Tongue (tissue), 3 donors: ENCODE measurements at places on chromosomes 12 and 14.
A peak's percentile ranks its signal among the peaks of the same experiment; 100 is the strongest.

DNA sequence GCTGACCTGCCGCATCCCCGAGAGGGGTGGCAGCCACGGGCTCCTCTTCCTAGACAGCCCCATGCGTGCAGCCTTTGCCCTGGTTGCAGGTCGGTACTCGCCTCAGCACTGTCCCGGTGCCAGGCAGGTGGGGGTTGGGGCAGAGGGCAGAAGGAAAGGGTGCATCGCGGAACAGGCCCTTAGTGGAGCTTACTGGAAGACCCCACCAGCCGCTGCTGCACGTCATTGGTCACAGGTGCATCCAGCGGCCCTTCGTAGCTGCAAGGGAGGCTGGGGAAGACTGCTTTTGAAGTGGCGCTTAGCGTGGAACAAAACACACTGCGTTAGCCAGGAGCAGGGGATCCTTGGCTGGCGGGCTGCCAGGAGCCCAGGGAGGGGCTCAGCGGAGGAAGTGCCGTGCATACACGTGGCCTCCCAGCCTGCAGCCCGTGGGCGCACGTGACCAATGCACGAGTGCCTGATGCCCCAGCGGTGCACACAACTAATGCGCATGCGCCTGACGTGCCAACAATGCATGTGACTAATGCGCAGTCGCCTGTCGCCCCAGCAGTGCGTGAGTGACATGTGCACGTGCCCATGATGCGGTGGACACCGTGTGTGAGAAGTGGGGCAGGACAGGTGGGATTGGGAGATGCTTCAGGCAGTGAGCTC lies 5.0 kb upstream of the EP400 start:
- no peak for DNase-seq

- DNase-seq, result no peak
Observed at GRCh38 chr12:113867258-113867657, 98.9 kb downstream of the RBM19 start.

DNA sequence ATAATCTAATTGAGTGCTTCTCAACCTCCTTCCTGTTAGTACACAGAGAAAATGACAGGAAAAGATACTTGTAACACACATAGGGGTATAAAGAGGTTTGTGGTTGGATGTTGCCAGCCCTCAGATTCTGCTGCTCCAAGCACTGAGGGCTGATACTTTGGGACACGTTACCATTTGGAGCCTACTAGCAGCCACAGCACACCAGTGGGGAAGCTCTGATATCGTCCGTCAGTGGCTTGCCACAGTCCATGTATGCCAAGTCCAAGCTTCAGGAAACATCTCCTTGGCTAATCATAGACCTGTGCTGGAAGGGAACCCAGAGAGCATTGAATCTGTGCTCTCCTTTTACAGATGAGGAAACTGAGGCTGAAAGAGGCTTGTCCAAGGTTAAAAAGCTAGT lies 22.3 kb downstream of the B4GALNT3 start:
- no peak for DNase-seq

- peak; percentile 96 for DNase-seq
Observed at GRCh38 chr12:53052419-53053217, 2.8 kb downstream of the TNS2 start.

DNA sequence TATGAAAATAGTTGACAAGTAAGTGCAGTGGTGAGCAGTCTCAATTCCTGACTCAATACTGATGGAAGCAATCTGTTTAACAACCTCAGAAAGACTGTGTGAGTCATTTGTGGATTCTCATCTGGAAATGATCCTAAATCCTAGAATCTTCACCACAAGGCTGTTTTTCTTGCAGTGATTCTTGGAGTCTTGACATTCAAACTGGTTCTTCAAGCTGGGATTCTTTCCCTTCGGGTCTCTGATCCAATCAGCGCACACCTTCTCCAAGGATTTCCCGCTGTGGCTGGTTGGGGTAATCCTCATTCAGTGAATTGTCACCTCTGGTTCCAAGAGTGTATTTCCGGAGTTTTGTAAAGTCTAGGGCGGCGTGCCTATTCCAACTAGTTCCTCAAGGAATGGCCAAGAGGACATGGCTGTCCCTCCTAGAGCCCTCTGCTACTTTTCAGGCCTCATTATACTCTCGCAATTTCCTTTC lies 37.7 kb upstream of the FOXJ2 start:
- DNase-seq, result no peak

GRCh38 chr12:105279460-105280056 lies 43.6 kb upstream of the APPL2 start:
- DNase-seq, result peak; percentile 36

DNA sequence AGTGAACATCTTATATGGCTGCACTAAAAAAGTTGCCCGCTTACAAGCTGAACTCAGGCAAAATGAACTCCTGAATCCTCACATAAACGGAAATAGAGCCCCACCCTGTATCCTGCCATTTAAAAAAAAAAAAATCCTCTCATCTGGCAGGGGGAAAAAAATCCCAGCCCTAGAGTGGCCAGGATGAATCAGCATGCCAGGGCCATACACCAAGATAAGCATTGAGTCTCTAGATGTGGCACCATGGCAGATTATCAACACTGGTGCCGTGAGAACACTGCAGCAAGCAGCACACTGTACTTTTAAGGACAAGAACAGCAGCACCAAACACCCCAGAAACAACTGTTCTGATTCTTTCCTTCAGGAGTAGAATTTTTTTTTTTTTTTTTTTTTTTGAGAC lies 65.5 kb downstream of the RASSF3 start:
- no peak for DNase-seq

- DNase-seq, result no peak
Observed at GRCh38 chr12:113056631-113057488, at the start of gene DTX1. TSS of gene DTX1 (plus strand) at chr12:113056730. CDS start at chr12:113058193, 1,463 bp downstream.

DNA sequence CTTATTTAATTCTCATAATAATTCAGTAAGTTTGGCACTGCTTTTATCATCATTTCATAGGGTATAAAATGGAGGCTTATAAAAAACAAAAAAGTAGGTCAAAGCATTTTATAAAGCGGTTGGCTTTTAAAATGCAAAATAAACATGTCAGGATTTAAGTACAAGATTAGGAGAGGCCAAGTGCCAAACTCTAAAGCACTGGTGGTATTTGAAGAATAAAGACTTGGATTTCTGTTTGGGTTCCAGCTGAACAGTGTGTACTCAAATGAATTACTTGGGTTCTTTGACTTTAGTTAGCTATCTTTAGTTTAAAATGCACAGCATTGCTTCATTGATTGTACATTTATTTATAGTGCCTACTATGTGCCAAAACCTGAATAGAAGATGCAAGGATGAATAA lies 966.6 kb upstream of the SEL1L start:
- no peak for DNase-seq

- no peak for DNase-seq
Observed at GRCh38 chr12:23941780-23942179, 7.7 kb downstream of the SOX5 start.

- no peak for DNase-seq
Observed at GRCh38 chr12:31599053-31599452, 8.1 kb upstream of the DENND5B start.

GRCh38 chr12:123748661-123749060 lies 13.4 kb upstream of the DNAH10 start:
- no peak for DNase-seq

GRCh38 chr12:94560431-94561221 lies 89.7 kb downstream of the TMCC3 start:
- peak; percentile 59 for DNase-seq

GRCh38 chr12:91370086-91370868 lies 187.7 kb upstream of the DCN start:
- no peak for DNase-seq

- no peak for DNase-seq
Observed at GRCh38 chr12:132797820-132798570, 30.7 kb downstream of the GOLGA3 start.

DNA sequence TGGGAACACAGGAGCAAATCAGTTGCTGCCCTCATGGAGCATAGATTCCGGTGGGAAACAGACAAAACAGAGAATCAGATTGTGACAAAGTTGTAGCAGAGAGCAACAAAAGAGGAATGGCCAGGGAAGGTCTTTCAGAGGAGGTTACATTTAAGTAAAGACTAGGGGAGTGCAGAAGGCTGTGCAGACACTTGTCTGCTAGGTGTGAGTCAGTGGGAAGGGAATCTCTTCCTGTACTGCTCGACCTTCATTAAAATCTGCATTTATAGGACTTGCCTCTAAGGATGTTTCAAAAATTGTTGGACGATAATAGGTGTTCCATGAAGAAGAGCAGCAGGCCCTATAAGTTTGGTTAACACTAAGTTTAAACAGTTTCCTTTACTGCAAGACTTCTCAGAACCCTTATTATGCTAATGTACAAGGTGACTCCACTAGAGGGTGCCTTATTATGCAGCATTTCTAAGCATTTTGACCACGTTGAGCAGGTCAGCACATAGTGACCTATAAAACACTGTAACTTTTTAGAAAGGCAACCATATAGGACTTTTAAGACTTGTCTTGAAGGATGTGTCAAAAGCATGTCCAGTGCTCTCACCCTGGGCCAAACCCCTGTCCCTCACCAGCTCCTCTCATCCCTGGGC lies 91.8 kb upstream of the RIC8B start:
- no peak for DNase-seq

DNA sequence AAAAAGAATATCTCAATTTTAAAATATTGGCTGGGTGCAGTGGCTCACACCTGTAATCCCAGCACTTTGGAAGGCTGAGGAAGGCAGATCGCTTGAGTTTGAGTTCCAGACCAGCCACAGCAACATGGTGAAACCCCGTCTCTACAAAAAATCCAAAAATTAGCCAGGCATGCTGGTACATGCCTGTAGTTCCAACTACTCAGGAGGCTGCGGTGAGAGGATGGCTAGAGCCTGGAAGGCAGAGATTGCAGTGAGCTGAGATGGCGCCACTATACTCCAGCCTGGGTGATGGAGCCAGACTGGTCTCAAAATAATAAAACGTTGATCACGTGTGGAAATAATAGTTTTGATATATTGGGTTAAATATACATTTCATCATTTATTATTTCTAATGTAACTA lies 5.7 kb downstream of the MTRFR start:
- no peak for DNase-seq

- DNase-seq, result peak; percentile 61
Observed at GRCh38 chr14:32608857-32609256, 279.8 kb downstream of the AKAP6 start.

- no peak for DNase-seq
Observed at GRCh38 chr14:102187044-102187443, 47.3 kb downstream of the WDR20 start.

DNA sequence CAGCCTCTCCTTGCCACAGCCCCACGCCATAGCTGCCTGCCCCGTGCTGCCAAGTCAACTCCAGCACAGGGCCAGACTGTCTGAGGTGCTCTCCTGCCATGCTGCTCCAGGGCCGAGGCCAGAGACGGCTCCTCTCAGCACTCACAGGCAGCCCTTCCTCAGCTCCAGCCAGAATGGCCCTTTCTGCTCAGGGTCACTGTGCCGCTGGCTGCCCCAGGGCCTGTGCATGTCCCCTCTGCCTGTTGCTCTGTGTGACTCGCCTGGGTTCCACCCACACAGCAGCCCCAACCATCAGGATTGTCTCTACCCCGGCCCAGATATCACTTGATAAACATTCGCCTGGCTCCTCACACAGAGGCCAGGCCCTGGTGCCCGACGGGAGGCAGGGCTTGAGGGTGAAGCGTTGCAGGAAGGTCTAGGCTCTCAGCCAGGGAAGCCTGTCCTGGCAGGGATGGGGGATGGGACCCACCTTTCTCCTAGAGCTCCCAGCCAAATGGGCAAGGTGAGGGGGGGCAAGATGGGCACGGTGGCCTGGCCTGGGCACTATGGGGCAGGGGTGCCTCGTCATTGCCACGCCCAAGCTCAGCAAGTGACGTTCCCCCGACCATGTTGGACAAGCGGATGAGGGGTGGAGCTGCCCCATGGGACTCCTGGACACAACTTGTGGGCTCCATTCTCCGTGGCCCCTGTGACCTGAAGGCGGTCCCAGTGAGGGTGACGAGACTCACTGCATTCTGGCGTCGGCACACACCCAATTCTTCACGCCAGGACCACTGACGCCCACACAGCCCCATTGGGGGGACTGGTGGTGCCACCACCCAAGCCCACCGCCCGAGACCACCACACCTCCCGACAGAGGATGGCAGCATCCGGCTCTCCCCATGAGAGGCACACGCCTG lies 27.4 kb upstream of the BTBD6 start:
- no peak for DNase-seq

GRCh38 chr12:107564946-107565345 lies 120.7 kb upstream of the PWP1 start:
- peak; percentile 53 for DNase-seq

GRCh38 chr12:64631197-64631596 lies 20.9 kb downstream of the RASSF3 start:
- DNase-seq, result no peak

GRCh38 chr14:91138511-91139359 lies 24.9 kb downstream of the DGLUCY start:
- DNase-seq, result no peak

GRCh38 chr12:91542067-91542466 lies 359.4 kb upstream of the DCN start:
- no peak for DNase-seq

DNA sequence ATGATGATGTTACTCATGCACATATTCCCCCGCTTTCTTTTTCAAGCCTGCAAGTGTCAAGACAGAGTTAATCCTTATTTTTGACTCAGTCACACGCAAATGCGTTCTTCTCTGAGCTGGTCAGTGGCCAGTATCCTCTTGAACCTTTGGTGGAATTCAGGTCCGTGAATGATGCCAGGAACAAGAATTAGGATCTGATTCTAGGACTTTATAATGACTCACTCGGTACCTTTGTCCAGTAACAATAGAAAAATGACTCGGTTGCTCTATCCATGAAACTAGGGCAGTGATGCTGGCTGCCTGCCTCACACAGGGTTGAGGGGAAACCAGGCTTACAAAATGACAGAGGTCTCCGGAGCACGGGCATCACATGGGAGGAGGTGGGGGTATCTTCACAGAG lies 185.8 kb upstream of the NUDT4 start:
- DNase-seq, result no peak

DNA sequence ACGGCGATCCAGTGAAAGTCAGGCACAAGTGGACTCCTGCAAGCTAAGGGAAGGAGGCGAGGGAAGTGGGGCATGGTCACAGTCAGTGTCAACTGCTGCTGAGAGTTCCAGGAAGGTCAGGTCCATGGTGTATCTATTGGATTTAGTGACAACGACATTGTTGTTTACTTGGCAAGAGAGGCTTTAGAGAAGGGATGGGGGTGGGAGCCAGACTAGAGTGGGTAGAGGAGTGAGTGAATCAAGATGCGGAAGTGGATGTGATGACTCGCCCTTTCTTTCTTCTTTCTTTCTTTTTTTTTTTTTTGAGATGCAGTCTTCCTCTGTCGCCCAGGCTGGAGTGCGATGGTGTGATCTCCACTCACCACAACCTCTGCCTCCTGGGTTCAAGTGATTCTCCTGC lies 12.5 kb downstream of the P2RX7 start:
- no peak for DNase-seq

- no peak for DNase-seq
Observed at GRCh38 chr12:50151047-50151687, 16.0 kb downstream of the CERS5 start.

- peak; percentile 32 for DNase-seq
Observed at GRCh38 chr14:34018564-34019244, 67.8 kb upstream of the EGLN3 start.

DNA sequence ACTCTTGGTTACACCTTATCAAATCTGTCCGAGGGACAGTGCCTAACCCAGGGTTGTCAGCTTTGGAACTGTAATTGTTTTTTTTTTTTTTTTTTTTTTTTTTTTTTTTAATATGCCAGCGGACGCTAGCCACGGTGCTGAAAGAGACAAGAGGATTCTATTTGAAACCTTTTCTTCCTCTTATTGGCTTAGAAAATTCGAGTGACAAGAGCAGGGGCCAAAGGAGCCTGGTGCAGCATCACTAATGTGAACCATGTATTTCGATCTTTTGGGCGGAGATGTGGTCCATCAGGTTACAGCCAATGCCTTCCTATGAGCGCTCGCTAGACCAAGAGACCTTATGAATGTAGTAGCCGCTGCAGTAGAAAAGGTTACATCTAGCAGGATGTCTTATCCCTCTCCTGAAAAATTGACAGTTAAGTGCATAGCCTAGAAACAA lies 922 bp downstream of the PTPRR start:
- DNase-seq, result peak; percentile 68
